ENCODE measurements at places on chromosomes 16 and 17.
A peak's percentile ranks its signal among the peaks of the same experiment; 100 is the strongest.

DNA sequence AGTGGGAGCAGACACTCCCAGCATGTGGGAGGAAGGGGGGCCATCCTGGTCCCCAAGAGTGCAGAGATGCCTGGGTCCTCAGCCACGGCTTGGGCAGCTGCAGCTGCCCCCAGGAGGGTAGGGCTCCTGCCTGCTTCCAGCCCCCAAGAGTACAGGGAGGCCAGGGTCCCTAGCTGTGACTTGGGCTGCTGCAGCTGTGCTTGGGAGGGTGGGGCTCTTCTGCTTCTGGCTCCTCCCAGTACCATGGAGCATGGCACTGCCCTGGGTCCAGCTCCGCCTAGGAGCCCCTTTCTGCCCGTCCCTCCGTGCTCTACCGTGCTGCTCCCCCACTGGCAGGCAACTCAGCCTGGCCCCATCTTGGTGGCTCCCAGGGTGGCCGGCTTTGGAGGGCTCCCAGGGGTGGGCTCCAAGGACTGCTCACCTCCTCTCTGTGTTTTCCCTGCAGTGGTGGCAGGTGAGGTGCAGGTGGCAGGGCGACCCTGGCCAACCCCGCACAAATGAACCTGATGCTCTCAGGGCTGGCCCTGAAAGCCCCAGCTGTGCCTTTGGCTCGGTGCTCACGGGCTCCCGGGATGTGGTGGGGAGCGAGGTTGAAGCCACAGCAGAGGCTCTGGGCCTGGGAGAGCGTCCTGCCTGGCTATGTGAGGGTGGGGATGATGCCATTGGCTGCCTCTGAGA is 18.5 kb upstream of the USP22 start:
- no peak for DNase-seq

GRCh38 chr16:70391881-70392481 is 45.3 kb downstream of the DDX19A start:
- no peak for DNase-seq

DNA sequence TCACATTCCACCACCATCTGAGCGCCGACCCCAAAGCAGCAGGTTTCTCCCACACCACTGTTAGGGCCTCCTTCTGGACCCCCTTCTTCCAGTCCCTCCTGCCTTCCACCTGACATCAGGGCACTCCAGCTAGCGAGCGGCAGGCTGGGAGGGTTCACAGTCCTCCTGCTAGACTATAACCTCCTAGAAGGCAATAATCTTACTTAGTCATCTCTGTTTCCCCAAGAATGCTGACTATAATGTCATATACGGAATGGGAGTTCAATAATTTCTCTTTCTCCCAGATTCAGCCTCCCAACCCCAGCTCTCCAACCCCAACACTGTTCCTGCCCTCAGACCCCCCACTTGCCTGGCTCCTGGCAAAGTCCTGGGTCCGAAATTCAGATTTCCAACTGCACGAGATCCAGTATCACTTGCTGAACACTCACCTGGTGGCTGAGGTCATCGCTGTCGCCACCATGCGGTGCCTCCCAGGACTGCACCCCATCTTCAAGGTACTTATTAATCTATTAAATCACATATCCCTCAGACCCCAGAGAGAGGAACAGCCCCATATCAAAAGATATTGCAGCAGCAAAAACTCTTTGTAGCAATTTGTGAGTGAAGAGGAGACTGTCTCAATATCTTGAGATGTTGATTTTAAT is 5.6 kb downstream of the ALOX12 start:
- DNase-seq = no peak

- no peak for DNase-seq
Measured at GRCh38 chr16:4378161-4378666, 6.6 kb downstream of the VASN start.

GRCh38 chr16:42691-43090 is 10.7 kb downstream of the POLR3K start:
- DNase-seq = no peak

GRCh38 chr17:56913867-56914580 is at the start of gene TRIM25:
Gene TRIM25 (minus strand): TSS chr17:56914049. CDS start chr17:56913988, 61 bp downstream.
- DNase-seq = peak; percentile 79

- DNase-seq = no peak
Measured at GRCh38 chr17:17379197-17379991, 76.2 kb downstream of the NT5M start.
